Renal cortical epithelial cell (primary cell): ENCODE measurements at places on chromosomes 12 and 14. TPM values are rescaled to one million over a fixed set of nuclear protein-coding genes. Genes with fewer than 3 reads are reported as not detected.

DNA sequence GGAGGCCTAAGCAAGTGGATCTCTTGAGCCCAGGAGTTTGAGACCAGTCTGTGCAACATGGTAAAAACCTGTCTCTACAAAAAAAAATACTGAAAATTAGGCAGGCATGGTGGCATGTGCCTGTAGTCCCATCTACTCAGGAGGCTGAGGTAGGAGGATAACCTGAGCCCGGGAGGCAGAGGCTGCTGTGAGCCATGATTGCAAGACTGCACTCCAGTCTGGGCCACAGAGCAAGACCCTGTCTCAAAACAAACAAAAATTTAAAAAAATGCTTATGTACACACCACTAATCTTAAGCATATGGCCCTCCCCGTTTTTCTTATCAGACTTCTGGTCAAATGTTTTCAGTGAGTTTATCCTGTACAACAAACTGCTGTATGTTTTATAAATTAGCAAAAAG, 1.7 kb upstream of the GNPNAT1 start:
- no peak for DNase-seq

GRCh38 chr12:20398686-20399085, 30.3 kb downstream of the PDE3A start:
- no peak for DNase-seq

DNA sequence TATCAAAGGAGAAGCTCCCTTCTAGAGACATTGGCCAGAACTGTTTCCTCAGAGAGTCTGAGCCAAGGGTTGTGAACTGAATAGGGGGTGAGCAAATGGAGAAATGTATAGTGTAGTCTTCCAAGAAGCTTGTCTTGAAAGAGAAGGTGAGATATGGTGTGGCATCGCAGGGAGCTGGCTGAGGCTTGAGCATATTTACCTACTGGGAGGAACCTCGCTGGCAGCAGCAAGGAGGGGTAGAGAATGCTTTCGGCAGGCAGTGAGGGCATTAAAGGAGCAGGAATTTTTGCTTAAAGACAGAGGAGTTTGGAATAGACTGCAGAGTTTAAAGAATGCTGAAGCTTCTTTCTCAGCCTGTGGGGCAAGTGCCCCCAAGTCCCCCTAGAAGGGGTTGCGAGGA, 59.3 kb upstream of the PRMT8 start:
- no peak for DNase-seq

Gene SLC7A8
- under 0.01 and 1.1 TPM in 2 replicates for total RNA-seq

- no peak for DNase-seq
Observed at GRCh38 chr12:48023386-48023785, 19.1 kb upstream of the COL2A1 start.

- DNase-seq = no peak
Observed at GRCh38 chr12:47773858-47774580, 981 bp downstream of the SLC48A1 start.
